ENCODE measurements at places on chromosomes 2 and 18.

GRCh38 chr2:220104871-220105351, 477.5 kb downstream of the SLC4A3 start:
- no peak for DNase-seq

DNA sequence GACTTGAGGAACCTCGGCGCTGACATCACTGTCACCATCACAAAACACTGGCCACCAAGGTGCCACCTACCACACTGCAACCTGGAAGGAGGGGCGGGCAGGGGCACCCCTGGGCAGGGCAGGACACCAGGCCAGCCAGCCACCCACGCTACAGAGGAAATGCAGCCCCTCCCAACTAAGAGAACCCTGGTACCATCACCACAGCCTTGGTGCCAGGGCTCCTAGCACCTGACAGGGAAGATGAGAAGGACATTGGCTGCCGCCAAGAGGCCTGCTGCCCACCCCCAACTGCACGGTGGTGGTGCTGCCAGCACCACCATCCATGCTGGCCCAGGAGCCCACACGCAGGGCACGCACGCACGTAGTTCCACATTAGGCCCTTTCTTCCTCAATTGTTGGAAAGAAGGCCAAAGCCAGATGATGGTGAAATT, 88.7 kb downstream of the HDAC4 start:
- DNase-seq = no peak

DNA sequence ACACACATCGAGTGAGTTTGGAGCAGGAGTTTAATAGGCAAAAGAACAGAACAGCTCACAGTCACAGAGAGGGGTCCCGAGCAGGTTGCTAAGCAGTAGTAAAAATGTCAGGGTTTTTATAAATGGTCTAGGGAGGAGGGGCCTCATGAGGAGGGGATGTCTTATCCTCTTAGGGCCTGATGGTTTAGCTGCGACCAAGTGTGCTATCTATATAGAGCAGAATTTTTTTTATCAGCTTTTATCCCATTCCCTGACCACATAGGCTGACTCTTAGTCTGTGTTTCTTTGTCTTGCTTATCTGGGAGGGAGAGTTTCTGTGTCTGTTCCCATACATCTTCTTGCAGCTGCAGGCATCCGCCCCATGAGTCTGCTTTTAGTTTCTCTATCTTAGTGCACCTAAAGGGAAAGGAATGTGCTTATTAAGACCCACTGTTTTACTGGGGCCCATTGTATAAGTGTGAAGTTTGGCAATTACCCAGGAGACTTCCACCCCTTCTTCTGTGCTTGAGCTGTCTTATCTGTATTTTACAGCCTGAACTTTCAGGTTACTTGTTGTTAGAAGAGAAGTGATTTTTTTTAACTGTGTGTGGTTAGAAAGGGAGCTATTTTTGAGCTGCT, 30.4 kb upstream of the GMCL1 start:
- DNase-seq = no peak

DNA sequence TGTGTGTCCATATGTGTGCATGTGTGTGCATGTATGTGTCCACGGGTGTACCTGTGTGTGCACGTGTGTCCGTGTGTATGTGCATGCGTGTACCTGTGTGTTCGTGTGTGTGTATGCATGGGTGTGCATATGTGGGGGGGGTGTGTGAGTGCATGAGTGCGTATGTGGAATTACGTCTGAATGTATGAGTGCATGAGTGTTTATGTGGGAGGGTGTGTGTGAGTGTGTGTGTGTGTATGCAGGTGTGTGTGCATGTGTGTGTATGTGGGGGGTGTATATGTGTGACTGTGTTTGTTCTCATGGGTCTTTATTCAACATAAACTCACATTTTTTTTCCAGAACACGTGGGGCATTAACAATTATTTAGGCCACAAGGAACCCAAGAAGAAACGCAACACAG, 208.4 kb downstream of the SNTG2 start:
- DNase-seq = no peak

- no peak for DNase-seq
Observed at GRCh38 chr18:23311351-23312121, 141.6 kb upstream of the RIOK3 start.

DNA sequence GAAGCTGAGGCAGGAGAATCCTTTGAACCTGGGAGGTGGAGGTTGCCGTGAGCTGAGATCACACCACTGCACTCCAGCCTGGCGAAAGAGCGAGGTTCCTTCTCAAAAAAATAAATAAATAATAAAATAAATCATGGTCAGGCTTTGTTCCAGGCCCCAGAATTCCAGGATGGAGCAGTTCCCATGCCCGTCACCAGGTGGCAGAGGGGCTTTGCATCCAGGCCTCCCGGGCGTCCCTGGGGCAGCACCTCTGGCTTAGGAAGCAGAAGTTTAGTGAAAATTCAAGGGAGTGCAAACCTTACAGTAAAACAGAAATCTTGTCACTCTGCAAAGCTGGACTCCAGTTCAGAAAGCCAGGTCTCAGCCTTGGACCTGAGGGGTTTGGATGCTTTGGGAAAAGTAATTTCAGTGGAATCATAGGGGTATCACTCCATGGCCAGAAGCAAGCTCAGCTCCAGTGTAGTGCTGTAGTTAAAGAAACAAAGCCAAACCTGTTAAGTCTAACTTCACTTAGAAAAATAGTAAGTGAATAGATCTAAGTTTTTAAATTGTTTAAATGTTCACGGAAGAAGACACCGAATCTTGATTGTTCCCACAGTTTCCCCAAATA, 512.7 kb downstream of the CMPK2 start:
- DNase-seq = no peak

GRCh38 chr2:239146011-239146641, 254.7 kb downstream of the HDAC4 start:
- no peak for DNase-seq

GRCh38 chr2:152343426-152343825, 8.5 kb downstream of the FMNL2 start:
- no peak for DNase-seq

GRCh38 chr18:48073211-48073930, 142.9 kb upstream of the SMAD2 start:
- DNase-seq = no peak

GRCh38 chr2:217000406-217000805, 140.5 kb upstream of the TNP1 start:
- no peak for DNase-seq

- DNase-seq = no peak
Observed at GRCh38 chr2:100702438-100703109, 117.4 kb upstream of the NPAS2 start.
